ENCODE measurements at places on chromosomes 5 and 9. TPM values are rescaled to one million over a fixed set of nuclear protein-coding genes. Genes with fewer than 3 reads are reported as not detected.

DNA sequence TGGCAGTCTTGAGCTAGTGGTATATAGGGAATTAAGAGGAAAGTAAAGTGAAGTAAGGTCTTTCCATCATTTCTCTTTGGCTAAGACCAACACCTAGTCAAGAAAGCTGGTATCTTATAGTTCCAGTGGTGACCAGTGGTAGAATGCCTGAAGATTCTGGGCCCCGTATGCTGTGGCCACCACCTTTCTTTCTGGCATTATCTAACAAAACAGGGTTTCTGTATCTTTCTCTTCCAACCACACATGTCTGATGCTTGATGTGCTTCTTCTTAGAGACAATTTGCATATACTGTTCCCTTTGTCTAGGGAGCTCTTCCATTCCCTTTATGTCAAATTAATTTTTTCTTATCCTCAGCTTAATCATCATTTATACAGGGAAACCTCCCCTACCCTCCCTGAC, 109.9 kb upstream of the SSBP2 start:
- no peak for DNase-seq

GRCh38 chr5:9898319-9898718, 268.2 kb upstream of the TAS2R1 start:
- DNase-seq, result no peak

- no peak for DNase-seq
These were observed 44.2 kb upstream of the SPIN1 start for GRCh38 chr9:88344013-88344412.

- DNase-seq, result no peak
These were observed 120.5 kb downstream of the NFIB start for GRCh38 chr9:14193328-14193990.

GRCh38 chr9:79542735-79543620, 28.8 kb upstream of the TLE4 start:
- DNase-seq, result no peak

Gene IL5
- 5.0 TPM for total RNA-seq

- DNase-seq, result no peak
These were observed 102.2 kb downstream of the CMYA5 start for GRCh38 chr5:79791843-79792242.

Gene RNF130
- total RNA-seq, result 10.1 TPM

- DNase-seq, result no peak
These were observed 6.2 kb upstream of the FCHSD1 start for GRCh38 chr5:141657404-141657803.

- no peak for DNase-seq
These were observed 229.8 kb downstream of the DRD1 start for GRCh38 chr5:175214152-175214551.

GRCh38 chr5:132754947-132755346, 7.7 kb downstream of the CCNI2 start:
- peak; percentile 41 for DNase-seq

GRCh38 chr9:107422189-107423185, 67.1 kb downstream of the KLF4 start:
- peak; percentile 46 for DNase-seq

Gene CCL21
- not detected for total RNA-seq

GRCh38 chr9:129496473-129497004, 124.4 kb downstream of the C9orf50 start:
- peak; percentile 89 for DNase-seq

- no peak for DNase-seq
These were observed 107.2 kb upstream of the NFIL3 start for GRCh38 chr9:91530829-91531228.

DNA sequence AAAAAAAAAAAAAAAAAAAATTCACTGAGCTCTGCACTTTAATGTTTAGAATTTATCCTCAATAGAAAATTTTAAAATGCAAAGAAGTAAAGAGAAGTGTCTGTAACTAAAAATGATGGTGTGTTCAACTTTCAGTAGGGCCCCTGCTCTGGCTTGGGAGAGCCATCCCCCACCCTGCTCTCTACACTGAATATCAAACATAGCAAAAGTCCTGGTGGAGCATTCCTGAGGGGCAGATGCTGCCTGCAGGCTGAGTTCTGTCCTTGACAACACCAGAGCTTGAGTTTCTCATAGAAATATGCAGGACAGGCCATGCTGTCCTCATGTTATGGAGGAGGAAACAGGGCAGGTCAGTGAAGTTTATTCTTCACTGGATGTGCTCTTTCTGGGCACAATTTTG, 7.1 kb upstream of the SEMA4D start:
- DNase-seq, result no peak

Gene TMC1
- total RNA-seq, result not detected

DNA sequence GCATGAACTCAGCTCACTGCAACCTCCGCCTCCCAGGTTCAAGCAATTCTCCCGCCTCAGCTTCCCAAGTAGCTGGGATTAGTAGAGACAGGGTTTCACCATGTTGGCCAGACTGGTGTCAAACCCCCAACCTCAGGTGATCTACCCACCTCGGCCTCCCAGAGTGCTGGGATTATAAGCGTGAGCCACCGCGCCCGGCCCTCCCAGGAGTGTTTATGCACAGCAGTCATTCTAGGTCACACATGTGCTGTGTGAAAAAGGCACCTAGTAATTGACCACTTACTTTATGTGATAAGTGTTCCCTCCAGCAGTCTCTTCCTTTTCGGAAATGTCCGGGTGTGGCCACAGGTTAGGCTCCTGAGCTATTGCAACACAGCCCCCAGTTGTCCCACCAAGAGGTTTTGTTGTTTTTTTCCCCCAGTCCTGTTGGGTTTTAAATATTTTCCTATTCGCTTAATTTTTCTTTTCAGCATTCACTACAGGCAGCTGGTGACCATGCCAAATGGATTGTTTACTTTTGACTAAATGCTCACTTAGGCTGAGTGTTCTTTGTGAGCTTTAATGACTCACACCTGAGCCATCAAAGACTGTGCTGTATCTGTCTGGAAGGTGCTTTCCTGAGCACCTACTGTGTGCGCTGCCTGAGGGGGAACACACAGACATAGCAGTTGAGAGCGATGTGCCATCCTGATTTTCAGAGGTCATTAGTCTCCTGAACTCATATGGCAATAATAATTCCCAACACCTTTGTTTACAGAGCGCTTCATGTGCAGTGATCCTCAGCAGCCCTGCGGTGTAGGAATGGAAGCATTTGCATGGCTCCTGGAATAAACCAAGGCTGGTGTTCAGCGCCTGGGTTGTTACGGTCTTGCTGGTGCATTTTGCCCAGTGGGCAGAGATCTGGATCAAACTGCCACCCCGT, 94.3 kb downstream of the MVB12B start:
- no peak for DNase-seq

- DNase-seq, result no peak
These were observed 293.8 kb downstream of the OSTF1 start for GRCh38 chr9:75382126-75382525.

DNA sequence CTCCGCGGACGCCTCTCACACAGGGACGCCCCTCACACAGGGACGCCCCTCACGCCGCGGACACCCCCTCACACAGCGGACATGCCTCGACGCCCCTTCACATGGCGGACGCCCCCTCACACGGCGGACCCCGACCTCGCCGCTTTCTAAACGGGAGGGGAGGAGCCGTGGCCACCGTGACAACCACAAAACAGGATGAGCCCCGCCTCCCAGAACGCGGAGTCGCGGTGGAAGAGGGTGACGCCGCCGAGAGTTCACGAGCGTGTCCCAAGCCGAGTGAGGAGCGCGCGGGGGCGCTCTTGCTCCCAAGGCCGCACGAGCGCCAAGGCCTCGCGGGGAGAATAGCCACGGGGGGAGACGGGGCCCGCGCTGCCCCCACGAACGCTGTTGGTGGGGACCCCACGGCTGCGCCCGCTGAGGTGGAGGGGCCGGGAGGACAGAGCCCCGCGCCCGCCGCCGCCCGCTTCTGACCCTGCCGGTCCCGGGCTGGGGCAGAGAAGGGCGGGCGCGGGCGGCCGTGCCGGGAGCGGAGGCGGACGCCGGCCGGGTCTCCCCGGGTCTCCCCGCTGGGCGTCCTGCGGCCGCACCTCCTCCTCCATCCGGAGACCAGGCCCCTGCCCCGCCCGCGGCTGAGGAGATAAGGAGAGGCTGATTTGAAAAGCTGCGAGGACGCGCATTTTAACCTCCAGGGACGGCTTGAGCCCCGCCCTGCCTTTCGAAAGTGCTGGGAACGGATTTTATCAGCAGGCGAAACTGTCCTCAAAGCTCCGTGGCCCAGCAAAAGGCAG, 3.9 kb upstream of the NKD2 start:
- peak; percentile 60 for DNase-seq

- no peak for DNase-seq
These were observed 211.5 kb downstream of the GAPVD1 start for GRCh38 chr9:125472926-125473701.

Gene PCAT7
- total RNA-seq, result not detected

DNA sequence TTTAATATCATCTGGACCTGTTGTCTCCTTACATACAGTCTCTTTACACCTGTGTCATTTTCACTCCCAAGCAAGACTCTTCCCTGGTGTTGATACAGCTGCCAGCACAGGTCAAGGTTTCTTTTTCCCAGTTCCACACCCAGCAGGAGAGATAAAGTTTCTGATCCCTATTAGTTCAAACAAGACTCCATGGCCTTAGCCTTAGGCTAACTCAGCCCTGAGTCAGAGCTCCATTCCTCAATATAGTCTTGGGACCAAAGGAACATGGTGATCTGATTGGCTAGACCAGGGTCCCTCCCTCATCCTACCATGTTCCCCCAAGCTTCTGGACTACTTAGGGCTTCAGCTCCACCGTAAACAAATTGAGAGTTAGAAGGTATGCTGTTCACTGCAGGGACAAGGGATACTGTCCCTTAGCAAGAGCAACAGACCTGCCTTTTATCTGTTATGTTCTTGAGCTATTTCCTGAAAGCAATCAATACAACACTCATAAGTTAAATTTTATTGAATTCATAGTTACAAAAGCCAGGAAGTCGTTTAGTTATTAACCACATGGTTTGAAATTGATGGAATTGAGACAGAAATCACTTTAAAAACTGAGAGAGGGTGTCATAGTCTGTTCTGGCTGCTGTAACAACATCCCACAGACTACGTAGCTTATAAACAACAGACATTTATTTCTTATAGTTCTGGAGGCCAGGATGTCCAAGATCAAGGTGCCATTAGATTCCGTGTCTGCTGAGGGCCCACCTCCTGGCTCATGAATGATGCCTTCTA, 20.5 kb downstream of the SLC1A1 start:
- DNase-seq, result no peak

- DNase-seq, result no peak
These were observed 22.2 kb downstream of the COL27A1 start for GRCh38 chr9:114177423-114178064.

Gene ANKRD18B
- total RNA-seq, result 0.31 TPM

Gene PCDHB4
- total RNA-seq, result not detected

- DNase-seq, result no peak
These were observed 96.2 kb downstream of the TAF11L14 start for GRCh38 chr5:17730421-17730820.

Gene KCNV2
- not detected for total RNA-seq

DNA sequence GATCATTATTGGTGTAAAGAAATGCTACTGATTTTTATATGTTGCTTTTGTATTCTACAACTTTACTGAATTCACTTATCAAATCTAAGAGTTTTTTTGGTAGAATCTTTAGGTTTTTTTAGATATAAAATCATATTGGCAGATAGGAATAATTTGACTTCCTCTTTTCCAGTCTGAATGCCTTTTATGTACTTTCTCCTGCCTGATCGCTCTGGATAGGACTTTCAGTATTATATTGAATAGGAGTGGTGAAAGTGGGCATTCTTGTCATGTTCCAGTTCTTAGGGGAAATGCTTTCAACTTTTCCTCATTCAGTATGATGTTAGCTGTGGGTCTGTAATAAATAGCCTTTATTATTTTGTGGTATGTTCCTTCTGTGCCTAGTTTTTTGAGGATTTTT, 8.3 kb downstream of the AHRR start:
- DNase-seq, result no peak

- no peak for DNase-seq
These were observed 66.2 kb upstream of the WDR41 start for GRCh38 chr5:77558266-77558665.

GRCh38 chr5:150829744-150830143, 16.6 kb upstream of the IRGM start:
- DNase-seq, result no peak

Gene HAVCR1
- 0.40 TPM for total RNA-seq

DNA sequence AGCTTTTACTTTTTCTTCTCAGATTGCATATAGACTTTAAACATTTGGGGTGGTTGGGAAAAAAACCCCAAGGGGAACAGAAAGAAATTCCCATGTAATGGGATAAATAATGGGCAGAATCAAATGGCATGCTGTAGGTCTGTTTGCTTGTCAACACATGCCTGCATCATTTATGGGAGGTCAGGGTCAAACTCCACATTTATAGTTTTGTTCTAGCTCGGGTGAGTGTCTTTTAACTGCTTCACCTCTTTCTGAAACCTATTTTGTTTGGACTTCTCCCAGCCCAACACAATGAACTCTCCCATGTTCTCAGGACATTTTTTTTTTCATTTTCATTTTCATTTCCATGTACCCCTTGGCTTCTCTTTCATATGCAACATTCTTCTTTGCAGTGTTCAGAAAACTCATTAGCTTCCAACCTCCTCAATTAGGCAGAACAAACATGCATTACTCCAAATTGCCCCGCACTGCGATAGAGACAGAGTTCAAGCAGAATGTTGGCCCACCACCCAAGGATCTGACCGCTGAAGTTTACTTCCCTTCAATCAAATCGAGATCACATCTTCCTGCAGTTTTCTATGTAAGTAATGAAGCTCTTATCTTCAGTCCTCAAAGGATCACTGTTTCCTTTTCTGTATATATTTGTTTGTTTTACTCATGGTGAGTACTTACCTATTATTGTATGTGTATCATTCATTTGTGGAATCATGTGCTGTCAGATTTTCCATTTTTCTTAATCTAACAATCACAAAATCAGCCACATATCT, 354.6 kb downstream of the ZSWIM6 start:
- no peak for DNase-seq

Gene THBS4
- 2.2 TPM for total RNA-seq

GRCh38 chr9:73176450-73176875, 24.8 kb downstream of the ANXA1 start:
- DNase-seq, result no peak

DNA sequence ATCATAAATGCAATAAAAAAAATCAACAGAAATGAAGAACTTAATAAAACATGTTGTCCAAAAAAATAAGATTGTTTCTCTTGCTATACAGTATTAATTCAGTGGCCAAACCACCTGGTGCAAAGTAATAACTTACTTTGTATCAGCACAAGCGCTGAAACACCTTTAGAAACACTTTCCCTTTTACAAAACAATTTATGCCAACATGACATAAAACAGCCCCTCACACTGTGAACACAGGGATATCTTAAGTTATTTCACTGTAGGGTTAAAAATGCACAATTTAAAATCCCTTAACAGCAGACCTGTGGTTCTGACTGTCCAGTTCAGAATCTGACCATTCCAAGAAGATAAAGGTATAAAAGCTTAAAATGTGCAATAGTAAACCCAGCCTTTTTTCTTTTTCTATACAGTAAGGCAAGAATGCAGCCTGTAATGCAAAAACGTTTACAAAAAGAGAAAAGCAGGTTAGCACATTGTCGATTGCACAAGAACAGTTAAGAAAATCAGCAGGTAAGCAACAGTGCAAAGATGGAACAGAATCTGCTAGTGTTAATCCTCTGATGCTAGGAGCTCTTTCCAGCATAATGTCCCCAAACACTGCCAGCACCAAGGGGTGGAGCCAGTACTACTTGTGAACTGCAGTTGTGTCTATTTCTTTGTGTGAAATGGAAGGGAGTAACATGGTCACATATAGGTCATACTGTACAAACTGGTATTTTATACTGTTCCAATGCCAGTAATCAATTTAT, 21.6 kb downstream of the RAB14 start:
- DNase-seq, result no peak

- no peak for DNase-seq
These were observed 51.0 kb upstream of the PHF24 start for GRCh38 chr9:34907044-34907443.

Gene ORM2
- not detected for total RNA-seq

- DNase-seq, result no peak
These were observed 29.4 kb upstream of the SPATA31D4 start for GRCh38 chr9:81898851-81899250.

Data from activated CD4-positive, alpha-beta memory T cell treated with anti-CD3 and anti-CD28 coated beads for 36 hours (primary cell).